ENCODE measurements at places on chromosomes 4 and X.
A peak's percentile ranks its signal among the peaks of the same experiment; 100 is the strongest.

DNA sequence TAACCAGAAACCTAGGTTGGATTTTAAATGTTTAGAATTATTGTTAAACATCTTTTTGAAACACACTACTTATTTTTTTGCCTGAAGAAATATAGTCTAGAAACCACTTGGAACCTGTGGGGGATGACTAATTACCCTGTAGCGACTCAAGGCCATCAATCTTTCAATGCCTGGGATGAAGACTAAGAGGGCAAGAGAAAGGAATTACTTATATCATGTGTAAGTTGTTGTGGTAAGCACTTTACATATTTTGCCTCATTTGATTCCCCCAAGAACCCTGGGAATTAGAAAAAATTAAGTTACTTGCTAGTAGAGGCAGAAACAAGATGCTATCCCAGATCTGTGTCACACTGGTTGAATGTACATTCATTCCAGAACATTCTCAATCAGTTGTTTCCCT is 170.9 kb upstream of the GRIA3 start:
- no peak for DNase-seq

GRCh38 chrX:14015941-14016340 is 13.8 kb downstream of the GEMIN8 start:
- no peak for DNase-seq

GRCh38 chrX:97102938-97103337 is 219.2 kb downstream of the RPA4 start:
- DNase-seq: no peak

DNA sequence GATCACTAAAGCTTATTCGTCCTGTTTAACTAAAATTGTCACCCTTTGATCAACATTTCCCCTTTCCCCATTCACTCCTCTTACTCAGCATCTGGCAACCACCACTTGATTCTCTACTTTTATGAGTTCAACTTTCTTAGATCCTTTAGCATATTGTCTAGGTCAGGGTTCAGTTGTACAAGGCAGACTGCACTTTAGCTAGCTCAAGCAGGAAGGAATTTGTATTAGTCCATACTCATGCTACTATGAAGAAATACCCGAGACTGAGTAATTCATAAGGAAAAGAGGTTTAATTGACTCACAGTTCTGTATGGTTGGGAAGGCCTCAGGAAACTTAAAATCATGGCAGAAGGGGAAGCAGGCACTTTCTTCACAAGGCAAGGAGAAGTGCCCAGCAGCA is 44.3 kb downstream of the TASL start:
- DNase-seq: no peak

- no peak for DNase-seq
These were observed 201.1 kb downstream of the OPHN1 start for GRCh38 chrX:68232206-68232605.

DNA sequence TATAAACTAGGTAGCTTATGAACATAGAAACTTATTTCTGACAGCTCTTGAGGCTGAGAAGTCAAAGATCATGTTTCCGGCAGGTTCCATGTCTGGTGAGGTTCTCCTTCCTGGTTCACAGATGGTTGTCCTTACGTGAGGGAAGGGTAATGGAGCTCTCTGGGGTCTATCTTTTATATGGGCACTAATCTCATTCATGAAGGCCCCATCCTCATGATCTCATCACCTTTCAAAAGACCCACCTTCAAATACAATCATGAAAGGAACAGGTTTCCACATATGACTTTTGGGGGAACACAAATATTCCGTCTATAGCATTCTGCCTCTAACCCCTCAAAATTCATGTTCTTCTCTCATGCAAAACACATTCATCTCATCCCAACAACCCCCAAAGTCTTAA is 264.7 kb downstream of the PTTG2 start:
- DNase-seq: no peak

GRCh38 chr4:74638689-74639088 is 155.6 kb downstream of the BTC start:
- no peak for DNase-seq

GRCh38 chr4:147408189-147408588 is 72.7 kb upstream of the EDNRA start:
- DNase-seq: no peak

- peak; percentile 72 for DNase-seq
These were observed 73.1 kb downstream of the PALLD start for GRCh38 chr4:168569931-168570276.

DNA sequence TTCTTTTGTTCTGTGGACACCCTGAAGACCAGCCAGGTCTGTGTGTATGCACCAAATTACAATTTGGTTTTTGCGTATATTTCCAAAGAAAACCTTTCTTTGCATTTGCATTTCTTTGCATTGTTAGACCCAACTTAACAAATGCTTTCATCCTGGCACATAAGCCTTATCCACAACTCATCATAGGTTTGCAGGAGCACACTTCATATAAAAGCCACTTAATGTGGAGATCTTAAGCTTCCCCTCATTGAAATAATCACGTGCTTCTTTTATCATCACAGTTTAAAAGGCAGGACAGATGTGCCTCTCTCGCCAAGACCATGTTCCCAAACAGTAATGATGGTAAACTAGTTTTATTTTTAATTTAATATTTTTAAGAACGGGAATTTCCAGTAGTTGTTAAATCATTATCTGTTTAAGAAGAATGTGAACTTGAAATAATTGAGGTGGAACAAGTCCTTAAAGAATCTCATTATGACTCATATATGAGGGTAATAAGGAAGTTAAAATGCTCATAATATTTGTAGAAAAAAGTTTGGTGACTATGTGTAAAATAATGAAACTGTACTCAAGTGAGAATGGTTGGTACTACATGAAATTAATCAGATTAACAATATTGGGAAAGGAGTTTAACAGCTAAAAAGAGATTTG is 65.5 kb downstream of the GLRA3 start:
- DNase-seq: no peak

- DNase-seq: peak; percentile 61
These were observed 29.6 kb downstream of the SPARCL1 start for GRCh38 chr4:87499403-87500091.
